NCI-H446 treated with DMSO at 0.1 percent for 48 hours (cell line): ENCODE measurements at places on chromosomes 13 and 19.
A peak's percentile ranks its signal among the peaks of the same experiment; 100 is the strongest.

DNA sequence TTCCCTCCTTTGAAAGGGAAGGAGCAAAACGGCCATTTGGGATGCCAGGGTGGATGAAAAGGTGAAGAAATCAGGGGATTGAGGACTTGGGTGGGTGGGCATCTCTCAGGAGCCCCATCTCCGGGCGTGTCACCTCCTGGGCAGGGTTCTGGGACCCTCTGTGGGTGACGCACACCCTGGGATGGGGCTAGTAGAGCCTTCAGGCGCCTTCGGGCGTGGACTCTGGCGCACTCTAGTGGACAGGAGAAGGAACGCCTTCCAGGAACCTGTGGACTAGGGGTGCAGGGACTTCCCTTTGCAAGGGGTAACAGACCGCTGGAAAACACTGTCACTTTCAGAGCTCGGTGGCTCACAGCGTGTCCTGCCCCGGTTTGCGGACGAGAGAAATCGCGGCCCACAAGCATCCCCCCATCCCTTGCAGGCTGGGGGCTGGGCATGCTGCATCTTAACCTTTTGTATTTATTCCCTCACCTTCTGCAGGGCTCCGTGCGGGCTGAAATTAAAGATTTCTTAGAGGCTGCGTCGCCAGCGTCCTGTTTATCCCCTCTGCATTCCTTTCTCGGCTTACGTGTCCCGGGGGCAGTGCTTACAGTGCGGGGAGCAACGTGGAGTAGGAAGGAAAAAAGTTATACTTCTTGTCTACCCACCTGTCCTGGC, 15.2 kb upstream of the S1PR4 start:
- DNase-seq = peak; percentile 27

- DNase-seq = no peak
Observed at GRCh38 chr13:93151277-93151676, 75.3 kb upstream of the GPC6 start.

GRCh38 chr19:54230031-54230430, 7.2 kb upstream of the LILRB3 start:
- DNase-seq = no peak

DNA sequence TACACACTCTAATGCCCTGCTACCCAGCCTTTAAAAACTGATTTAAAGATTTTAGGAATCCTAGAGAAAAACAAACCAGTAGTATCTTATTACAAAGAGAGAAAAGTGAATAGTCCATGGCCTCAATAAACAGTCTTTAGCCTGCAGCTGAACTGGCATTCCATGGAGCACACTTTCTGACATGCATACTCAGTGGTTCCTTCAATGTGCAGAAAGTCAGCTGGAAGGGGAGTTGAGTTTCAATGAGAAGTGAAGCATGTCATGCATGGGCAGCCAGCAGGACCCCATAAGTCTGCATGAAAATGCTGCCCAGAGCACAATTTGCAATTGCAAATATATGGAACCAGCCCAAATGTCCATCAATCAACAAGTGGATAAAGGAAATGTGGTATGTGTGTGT, 273.7 kb downstream of the UQCRFS1 start:
- no peak for DNase-seq

- DNase-seq = no peak
Observed at GRCh38 chr19:33809960-33810359, 13.3 kb downstream of the KCTD15 start.
